ENCODE measurements at places on chromosomes 11 and 22.

GRCh38 chr11:118229274-118229847 lies 4.5 kb upstream of the JAML start:
- DNase-seq = no peak

GRCh38 chr11:64037027-64037634 lies 1.4 kb downstream of the FLRT1 start:
- no peak for DNase-seq

- DNase-seq = no peak
These were observed 178.3 kb downstream of the SNX19 start for GRCh38 chr11:130737866-130738431.

DNA sequence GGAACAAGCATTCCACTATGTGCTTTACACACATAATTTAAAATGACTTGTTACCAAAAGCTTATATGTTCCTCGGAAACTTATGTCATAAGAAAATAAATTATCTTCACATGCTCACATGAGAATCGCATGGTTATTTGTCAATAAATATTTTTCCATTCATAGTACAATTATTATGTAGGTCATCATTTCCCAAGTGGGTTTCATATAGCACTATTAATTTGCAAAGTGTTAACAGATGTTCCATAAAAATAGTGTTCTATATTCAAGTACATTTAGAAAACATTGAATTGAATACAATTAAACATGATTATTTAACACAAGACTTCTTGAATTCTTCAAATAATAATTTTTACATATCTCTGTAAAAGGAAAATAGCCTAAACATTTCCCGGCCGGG lies 23.9 kb downstream of the LRRC4C start:
- DNase-seq = no peak

GRCh38 chr11:125328225-125328580 lies 163.7 kb downstream of the PKNOX2 start:
- no peak for DNase-seq

GRCh38 chr11:65279741-65280440 lies 18.1 kb downstream of the POLA2 start:
- peak; percentile 46 for DNase-seq

DNA sequence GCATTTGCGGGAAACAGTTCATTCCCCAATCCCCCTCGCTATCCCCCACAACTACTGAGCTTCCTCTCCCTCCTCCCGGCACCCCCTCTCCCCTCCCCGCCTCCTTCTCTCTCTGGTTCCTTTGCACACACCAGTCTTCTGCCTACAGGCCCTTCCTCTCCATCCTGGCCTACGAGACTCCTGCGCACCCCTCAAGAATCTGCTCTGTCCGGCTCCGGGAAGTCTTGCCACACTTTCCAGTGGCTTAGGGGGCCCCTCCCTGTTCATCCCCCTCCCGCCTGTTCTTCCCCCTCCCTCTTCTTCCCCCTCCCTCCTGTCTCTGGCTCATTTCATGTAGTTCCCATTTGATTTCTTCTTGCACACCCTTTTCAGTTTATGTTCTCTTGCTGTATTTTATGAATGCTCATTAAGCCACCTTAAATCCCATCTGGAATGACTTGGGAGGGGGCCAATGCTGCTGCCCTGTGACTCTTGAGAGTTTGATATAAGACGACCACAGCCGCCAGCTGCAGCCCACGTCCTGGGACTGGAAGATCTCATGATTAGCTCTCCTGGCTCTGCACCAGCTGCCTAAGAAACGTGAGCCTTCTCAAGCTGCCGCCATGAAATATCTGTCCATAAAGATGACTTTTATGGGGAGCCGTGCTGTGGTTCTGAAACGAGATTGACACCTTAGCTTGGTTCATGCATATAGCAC lies 50.9 kb downstream of the RPS6KA4 start:
- DNase-seq = no peak

- DNase-seq = no peak
These were observed 21.8 kb upstream of the TP53AIP1 start for GRCh38 chr11:128964463-128964930.

- no peak for DNase-seq
These were observed 24.8 kb downstream of the APOL5 start for GRCh38 chr22:35742342-35743100.

Measured in activated CD4-positive, alpha-beta T cell treated with anti-CD3 and anti-CD28 coated beads for 1 hour (primary cell).